ENCODE measurements at places on chromosomes 6 and 20.
A peak's percentile ranks its signal among the peaks of the same experiment; 100 is the strongest.

- DNase-seq, result no peak
Measured at GRCh38 chr20:1121429-1121828, 3.0 kb downstream of the PSMF1 start.

GRCh38 chr6:32195652-32195901 is 3.1 kb upstream of the GPSM3 start:
- peak; percentile 99 for DNase-seq

GRCh38 chr6:164453835-164454234 is 855.6 kb downstream of the C6orf118 start:
- no peak for DNase-seq

GRCh38 chr6:38218235-38218634 is 398.7 kb downstream of the ZFAND3 start:
- DNase-seq, result no peak

GRCh38 chr20:10419550-10420133 is 14.4 kb downstream of the MKKS start:
- DNase-seq, result no peak

GRCh38 chr20:44523746-44524145 is 1.9 kb upstream of the SERINC3 start:
- no peak for DNase-seq

GRCh38 chr6:147559006-147559405 is 50.5 kb downstream of the SAMD5 start:
- no peak for DNase-seq

DNA sequence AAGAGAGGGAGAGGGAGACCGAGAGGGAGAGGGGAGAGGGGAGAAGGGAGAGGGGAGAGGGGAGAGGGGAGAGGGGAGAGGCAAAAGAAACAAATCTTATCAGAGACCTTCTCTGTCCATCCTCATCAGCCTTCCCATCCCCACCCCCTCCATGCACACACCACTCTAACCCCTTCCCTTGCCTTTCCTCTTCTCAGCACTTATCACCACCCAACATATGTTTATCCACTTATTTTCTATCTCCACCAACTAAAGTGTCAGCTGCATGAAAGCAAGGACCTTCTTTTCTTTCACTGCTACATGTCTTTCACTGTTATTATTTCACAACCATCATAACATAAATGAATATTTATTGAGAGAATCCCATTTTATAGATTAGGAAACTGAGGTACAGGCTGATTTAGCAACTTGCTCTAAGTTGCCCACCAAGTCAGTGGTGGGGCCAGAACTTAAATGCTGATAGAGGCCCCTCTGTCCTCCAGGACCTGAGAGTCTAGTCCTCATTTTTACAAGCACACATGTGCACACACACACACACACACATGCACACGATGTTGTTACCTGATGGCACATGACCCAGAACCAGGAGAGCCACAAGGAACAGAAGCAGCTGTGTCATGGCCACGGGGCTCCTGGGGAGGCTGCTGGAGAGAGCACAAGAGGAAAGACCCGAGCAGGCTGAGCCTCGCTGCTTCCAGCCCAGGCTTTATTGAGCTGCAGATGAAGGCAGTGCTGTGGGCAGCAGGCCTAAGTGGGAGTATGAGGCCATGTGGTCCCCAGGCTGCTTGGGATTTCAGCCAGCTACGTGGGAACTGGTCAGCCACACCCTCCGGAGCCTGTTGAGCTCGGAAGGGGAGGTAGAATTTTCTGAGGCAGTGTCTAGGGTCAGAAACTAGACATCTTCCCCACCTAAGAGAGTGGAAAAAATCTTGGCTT is 2.3 kb downstream of the DEFB124 start:
- DNase-seq, result no peak

DNA sequence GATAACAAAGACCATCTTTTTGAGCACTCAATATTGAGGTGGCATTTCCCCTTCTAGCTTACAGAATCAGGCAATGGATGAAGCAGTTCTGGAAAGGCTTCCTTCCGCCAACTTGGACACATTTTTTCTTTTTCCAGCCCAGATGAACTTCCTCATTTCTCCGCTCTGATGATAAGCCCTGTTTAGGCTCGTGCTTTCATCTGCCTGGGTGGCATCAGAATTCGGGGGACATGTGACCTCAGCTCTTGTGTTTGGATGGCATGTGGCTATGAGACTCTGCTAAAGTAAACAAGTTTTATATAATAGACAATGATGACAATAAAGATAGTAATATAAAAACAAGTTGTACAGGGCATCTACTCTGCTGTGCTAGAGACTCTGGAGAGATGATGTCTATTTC is 796.7 kb downstream of the DHX35 start:
- no peak for DNase-seq

- no peak for DNase-seq
Measured at GRCh38 chr6:26033085-26033940, 53.9 kb upstream of the HFE start.

DNA sequence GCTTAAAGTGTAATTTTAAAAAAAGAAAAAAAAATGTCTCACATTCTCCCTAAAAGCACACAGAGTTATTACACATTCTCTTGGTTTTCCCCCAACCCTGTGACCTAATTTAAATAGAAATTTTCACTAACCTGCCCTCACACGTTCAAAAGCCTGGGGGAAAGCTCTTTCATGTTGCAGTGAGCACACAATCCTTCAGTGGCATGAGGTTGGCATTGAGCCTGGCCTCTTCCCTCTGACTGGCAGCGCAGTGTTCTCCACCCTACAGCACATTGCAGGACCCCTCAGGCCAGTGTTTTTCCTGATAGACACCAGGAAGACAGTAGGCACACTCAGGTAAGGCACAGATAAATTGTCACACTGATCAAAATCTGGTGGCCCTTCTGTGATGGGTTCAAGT is 34.1 kb downstream of the TNFRSF21 start:
- no peak for DNase-seq

GRCh38 chr6:20873425-20874190 is 339.4 kb downstream of the CDKAL1 start:
- DNase-seq, result no peak

DNA sequence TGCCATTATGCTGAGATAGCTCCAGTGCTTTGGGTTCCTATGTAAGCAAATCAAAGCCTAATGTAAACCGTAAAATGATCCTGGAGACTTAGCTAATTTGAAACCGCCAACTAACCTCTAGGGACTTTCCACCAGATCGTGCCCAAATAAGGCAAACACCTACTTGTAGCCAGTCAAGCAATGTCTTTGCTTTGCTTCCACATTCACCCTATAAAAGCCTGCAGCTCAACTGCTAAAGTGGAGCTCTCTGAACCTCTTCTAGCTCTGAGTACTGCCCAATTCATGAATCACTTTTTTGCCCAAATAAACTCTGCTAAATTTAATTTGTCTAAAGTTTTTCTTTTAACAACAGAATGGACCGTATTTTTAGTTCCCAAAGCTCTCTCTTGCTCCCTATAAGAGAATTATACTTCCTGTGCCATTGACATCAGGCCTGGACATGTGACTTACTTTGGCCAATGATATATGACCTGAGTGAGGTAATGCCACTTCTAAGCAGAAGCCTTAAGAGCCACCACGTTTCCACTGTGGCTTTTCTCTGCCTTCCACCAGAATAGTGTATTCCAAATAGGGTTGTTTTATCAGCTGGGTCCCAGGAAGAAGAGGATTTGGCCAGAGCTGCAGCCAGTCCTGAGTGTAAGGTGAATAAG is 34.8 kb upstream of the PSMF1 start:
- DNase-seq, result no peak

DNA sequence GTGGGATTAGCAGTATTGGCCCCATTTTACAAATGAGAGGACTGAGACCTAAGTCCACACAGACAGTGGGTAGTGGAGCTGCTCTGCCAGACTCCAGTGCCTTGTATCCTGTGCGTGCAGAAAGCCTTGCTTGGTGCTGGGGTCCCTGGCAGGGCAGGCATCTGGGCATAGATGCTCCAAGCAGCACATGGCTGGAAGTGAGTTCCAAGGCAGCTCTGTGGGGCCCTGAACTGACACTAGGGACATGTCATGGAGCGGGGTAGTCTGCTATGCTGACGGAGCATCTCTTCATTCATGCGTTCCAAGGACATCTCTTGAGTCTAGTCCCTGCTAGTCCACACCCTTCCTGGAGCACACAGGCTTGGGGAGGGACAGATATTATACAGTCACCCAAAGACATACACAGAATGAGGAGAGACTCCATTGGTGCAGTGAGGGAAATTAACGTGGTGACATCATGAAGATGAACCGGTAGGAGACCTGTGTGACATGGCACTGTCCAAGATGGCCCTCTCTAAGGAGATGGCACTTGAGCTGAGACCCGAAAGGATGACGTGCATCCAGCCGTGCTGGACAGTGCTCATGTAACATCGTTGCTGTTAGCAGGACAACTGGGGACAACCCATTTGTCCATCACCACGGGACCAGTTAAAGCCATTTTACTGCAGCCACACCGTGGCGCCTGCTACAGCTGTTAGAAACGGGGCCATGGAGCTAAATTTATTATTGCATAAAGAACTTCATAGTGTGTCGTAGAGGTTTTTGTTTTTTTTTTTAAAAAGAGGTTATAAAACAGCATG is 65.1 kb downstream of the DLGAP4 start:
- no peak for DNase-seq

DNA sequence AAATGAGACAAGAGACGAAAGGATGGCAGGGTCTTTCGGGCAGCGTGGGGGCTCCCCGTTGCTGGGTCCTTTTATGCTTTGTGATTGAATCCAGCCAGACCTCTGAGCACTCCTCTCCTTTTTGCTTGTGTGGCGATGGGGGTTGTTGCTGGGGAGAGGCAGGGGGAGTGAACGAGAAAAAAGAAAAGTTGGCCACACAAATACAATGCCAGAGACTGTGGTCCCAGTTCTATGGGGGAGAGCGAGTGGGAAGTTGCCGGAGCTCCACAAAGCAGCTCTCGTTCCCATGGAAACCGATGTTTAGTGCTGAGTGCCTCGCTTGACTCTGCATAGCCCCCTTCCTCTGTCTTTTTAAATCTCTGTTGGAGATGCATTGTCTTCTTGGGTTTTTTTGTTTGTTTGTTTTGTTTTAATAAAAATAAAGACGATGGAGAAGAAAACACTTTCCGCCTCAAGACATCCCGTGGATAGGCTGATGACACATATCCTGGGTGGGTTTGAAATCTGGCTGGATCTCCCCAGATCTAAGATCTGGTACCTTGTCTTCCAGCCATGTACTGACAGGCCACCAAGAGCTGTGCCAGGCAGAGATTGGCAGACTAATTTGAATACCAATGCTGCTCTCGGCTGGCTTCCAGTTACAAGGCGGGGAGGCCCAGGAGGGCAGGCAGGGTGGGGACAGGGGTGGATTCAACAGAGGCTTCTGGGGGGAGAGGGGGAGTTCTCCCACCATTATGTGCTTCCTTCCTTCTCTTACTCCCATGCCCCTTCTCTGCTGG is 529.3 kb downstream of the QKI start:
- no peak for DNase-seq

DNA sequence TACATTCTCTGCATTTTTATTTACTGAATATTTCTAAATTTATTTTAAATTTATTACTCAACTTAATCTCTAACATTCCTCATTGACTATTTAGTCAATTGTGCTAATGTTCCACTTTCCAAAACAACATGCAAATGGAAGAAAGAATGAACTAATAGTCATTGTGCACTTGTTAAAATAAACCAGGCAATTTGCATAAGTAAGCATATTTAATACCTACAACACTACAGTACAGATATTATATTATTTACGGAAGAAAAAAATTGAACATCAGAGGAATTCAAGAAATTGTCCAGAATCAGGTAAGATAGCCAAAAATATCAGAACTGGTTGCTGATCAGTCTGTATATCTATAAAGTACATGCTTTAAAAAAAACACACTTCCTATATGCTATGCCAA is 320.5 kb downstream of the CENPW start:
- no peak for DNase-seq

Data from stimulated activated CD8-positive, alpha-beta memory T cell treated with anti-CD3 and anti-CD28 coated beads, Interleukin-7, amount 100 ng/mL, for 1 hour (primary cell).